ENCODE measurements at places on chromosomes 3 and 15.

GRCh38 chr3:14550651-14551611 is 10.8 kb upstream of the GRIP2 start:
- DNase-seq: no peak

GRCh38 chr15:40940296-40940801 is 11.2 kb downstream of the DLL4 start:
- no peak for DNase-seq

- DNase-seq: no peak
Measured at GRCh38 chr3:4336850-4337546, 33.8 kb downstream of the SETMAR start.

DNA sequence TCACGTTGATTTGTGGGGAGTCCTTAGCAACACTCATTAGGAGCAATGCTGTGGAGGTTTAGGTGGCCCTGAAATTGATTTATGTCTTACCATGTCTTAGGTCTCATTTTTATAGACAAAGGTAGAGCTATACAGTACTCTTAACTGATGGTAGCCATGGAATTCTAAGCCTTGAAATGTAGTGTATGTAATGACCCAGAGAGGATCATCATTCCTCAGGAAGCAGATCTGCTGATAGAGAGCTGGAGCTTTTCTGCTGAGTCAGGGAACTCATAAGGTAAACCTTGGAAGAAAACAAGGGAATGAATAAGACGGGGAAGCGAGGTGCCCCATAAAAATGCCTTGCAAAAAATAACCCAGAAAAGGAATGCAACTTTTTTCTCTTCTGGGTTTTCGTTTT is 34.0 kb upstream of the ZNF639 start:
- DNase-seq: no peak

- no peak for DNase-seq
Measured at GRCh38 chr15:96356494-96357455, 26.3 kb downstream of the NR2F2 start.

- no peak for DNase-seq
Measured at GRCh38 chr3:40024526-40024925, 215.1 kb downstream of the MYRIP start.

DNA sequence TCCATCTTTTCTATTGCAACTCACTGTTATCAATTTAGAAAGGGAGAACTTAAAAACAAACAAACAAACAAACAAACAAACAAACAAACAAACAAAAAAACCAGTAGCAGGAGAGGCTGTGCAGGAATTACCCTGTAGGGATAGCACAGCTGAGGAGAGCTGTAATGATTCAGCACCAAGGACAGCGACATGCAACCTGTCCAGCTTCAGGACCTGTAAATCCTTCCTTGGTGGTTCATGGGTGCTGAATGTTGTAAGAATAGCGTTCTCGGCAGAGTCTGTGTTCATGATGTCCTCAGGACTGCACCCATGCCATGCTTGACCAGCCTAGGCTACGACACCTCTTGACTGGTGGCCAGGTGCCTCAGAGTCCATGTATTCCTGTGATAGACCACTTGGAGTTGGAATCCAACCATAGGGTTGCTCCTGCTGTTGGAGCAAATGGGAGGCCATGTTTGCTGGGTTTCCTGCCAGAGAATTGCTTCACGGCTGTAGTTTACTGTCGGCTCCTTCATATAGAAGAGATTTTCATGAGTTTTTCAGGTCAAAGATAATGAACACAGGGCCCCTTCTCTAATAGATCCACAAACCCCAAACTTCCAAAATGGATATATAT is 65.9 kb downstream of the CACNA2D3 start:
- no peak for DNase-seq

- no peak for DNase-seq
Measured at GRCh38 chr3:44954304-44954703, 21.7 kb downstream of the ZDHHC3 start.

- no peak for DNase-seq
Measured at GRCh38 chr3:127394031-127394430, 106.2 kb upstream of the PRR20G start.

DNA sequence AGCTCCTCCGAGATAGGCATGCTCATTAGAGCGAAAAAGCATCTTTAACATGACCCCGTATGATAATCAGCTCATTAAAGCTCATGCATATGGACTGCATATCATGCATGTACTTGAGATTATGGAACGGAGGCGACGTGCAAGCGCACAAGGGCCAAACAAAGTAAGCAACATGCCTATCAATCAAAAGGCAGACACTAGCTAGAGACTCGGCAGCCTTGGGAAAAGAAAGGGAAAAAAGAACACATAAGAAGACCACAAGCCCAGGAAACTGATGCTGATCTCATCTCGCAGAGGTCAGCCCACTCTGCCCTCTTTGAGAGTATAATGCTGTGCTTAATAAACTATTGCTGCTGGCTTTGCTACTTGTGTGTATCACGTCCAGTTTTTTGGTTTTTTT is 2.6 kb upstream of the ACOX2 start:
- no peak for DNase-seq

DNA sequence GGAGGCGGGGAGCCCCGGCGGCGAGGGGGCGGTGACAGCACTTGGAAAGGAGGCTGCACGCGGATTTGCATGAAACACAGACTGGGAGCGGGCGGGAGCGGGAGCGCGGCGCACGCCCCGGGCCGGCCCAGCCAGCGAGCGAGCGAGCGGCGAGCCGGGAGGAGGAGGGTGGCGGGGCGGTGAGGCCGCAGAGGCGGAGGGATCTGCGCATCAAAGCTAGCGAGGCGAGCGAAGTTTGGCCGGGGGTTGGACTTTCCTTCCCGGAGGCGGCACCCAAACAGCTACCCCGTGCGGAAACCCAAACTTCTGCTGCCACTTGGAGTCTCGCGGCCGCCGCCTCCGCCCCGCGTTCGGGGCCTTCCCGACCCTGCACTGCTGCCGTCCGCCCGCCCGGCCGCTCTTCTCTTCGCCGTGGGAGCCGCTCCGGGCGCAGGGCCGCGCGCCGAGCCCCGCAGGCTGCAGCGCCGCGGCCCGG is at the start of gene SMAD3:
Gene SMAD3, plus strand, starts transcription at position 72 of the 475 bp plus-strand sequence. CDS start 553 bp downstream, outside the sequence.
- peak; percentile 52 for DNase-seq

GRCh38 chr15:94383041-94383440 is 151.7 kb downstream of the MCTP2 start:
- DNase-seq: no peak

DNA sequence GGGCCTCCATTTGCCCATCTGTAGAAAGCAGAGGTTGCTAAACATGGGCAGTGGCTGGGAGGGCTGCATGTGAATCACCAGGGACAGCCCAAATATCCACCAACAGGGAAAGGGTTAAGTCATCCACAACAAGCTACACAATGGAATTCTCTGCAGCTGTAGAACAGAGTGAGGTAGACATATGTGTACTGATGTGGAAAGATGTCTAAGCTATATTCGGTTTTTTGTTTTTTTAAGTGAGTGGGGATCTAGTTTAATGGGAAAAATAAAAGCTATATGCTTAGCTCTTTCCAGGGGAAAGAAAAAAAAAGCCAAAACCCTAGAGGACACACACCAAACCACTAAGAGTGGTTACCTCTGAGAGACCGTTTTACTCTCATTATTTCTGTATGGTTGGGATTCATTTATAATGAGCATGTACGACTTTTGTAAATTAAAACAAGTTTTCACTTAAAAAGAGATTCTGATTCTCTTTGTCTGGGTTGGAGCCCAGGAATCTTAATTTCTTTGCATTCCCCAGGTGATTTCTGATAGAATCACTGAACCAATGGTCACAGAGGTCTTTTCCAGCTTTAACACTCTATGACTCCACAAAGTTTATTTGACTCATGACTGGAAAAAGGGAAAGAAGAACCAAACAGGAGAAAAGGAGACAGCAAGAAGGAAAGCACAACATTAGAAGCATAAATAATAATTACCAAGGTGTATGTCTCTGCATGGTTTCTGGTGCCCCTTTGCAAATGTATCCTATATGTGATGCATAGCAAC is 19.1 kb downstream of the CRABP1 start:
- no peak for DNase-seq

DNA sequence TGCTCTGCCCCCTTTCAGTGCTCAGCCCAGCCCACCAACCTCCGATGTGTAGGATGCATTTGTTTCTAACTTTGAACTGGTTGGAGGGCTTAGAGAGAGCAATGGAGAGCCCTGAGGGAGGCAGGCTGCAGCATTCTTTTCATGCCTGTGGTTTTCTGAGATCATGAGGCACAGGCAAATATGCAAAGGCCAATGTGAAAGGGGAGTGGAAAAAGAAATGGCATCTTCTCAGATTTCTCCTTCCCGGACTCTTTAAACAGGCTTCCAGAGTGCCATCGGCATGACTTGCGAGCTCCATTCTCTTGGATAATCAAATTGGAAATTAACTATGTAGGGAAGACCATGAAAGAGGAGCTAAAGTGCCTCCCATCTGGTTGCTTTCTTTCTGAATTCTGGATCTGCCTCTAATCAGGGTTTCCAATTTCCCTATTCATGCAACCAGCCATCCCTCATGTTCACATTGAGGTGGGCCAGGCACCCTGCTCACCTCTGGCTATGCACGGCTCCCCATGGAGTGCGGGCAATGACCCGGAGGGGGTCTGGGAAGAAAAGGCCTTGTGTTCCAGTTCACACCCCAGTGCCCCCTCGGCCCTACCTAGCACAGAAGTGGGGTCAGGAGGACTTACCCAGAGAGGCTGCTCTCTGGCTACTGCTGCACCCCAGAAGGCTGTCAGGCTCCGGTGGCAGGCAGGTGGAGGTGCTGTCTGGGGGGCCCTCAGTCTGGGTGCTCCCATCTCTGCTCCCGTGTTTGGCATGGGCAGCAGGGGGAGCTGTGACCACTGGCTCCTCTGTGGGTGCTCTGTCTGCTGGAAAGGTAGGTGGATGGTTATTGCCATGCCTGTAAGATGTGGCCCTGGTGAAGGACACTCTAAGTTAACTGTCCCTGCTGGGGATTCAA is 16.1 kb downstream of the AMOTL2 start:
- peak; percentile 44 for DNase-seq

DNA sequence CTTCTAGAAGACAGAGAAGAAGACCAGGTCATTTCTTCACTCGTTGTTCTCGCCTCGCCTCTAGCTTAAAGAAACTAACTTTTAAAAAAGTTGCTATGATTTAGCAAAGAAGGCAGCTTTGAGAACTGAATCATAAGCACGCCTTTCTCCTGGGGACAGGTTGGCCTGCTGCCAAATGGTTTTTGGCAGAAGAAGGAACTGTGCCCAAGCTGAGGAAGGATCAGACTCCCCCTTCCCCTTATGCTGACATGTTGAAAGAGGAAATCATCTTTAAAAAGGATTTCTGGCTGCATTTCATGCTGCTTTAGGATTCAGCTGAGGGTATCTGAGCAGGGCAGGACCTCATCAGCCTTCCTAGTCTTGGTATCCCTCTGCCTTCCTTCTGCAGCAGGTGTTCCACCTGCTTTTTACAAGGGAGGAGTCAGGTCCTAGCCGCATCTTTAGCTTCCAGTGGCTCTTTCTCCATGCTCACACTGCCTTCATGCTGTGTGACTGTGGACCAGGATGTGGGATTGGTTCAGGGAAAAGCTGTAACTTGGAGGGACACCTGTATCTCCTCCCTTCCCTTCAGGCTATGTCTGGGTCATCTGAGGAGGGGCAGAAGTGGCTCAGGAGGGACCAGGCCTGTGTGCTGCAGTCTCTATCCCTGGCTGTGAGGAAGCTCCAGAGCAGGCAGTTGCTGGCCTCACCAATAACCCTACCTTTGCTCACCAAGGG is 34.1 kb upstream of the HACD2 start:
- peak; percentile 29 for DNase-seq

- no peak for DNase-seq
Measured at GRCh38 chr3:23574822-23575315, 230.9 kb upstream of the UBE2E1 start.

DNA sequence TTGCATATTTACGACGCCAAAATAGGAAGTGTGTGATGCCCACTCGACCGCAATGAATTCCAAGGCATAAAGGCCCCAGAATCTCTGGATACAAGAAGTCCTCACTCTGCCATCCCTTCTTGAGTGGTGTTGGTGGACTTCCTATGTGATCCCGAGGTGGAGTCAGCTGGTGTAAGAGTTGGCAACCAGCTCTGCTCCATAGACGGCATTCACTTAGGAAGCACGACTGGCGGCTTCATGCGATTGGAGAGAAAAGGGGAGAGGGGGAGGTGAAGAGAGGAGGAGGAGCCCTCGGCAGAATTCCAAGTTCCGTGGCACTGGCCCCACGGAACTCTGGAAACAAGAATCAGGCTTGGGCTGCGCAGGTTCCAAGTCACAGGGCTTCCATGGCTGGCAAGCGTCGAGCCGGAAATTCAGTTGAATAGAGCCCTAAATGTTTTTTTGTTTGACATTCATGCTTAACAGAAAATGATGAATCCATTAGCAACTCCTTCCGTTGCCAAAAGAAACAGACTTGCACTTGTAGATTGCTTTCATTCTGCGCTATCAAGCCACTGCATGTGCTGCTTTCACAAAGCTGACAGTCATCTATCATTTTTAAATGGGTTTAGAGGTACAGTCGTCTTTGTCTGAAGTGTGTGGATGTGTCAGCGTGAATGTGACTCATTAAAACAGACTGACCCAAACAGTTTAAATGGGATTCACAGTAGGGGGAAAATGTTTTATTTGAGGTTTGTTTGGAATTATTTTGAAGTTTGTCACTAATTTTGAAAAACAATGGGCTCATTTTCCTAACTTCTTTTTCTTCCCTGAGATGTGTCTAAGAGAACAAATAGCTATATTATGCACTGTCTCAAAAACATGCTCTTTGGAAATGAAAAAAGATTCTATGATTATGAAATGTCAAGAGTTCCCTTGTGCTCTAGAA is 428.3 kb upstream of the ATP11B start:
- DNase-seq: no peak

- no peak for DNase-seq
Measured at GRCh38 chr3:160023476-160023875, 34.8 kb downstream of the IL12A start.

DNA sequence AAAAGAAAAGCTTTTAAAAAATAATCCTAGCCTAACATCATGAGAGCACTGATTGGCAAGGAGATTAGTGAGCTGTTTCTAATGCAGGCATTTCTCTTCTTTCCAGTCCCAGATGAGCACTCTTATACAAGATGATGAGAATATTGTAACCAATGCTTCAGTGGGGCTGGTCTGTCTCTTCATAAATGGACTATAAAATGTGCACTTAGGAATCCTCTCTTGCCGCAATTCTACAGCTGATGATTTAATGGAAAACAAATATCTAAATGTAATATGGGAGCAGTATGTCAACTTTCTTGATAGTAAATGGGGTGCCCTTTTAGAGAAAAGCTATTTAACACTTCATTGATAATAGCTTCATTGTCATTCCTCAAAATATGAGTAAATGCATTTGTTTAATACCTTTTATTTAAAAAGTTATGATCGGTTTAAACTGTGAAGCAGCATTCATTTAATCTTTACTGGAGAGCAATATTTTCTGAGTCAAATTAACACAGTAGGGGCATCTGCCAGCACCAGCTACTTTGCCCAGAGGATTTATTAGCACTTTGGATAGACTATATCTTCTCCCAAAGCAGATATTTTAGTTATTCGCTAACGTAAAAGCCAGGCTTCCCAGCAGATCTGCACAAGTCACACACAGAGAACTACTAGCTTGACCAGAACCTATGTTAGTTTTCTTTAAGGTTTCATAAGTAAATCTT is 985.9 kb downstream of the DIPK2A start:
- no peak for DNase-seq

- no peak for DNase-seq
Measured at GRCh38 chr3:11413071-11413470, 140.9 kb downstream of the ATG7 start.

All from DMS 273 treated with DMSO at 0.1 percent for 48 hours (cell line).